ENCODE measurements at places on chromosomes 1 and 21.

DNA sequence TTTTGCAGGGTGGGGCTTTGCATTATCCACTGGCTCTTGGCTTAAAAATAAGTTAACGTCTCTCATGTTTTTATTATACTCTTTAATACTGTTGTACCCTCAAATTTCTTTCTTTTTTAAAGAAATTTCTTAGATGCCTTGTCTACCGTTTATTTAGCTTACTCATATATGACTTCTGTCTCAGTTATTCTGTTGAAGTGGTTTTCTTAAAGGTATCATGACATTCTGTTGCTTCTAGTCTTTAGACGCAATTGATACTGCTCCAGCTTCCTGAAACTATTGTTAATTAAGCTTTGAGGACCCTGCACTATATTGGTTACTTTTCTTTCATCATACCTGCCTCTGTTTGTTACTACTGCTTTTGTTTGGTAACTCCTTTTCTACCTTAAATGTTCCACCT is 11.7 kb downstream of the PKN2 start:
- DNase-seq = no peak

GRCh38 chr21:41742073-41742875 is 24.6 kb downstream of the RIPK4 start:
- no peak for DNase-seq

DNA sequence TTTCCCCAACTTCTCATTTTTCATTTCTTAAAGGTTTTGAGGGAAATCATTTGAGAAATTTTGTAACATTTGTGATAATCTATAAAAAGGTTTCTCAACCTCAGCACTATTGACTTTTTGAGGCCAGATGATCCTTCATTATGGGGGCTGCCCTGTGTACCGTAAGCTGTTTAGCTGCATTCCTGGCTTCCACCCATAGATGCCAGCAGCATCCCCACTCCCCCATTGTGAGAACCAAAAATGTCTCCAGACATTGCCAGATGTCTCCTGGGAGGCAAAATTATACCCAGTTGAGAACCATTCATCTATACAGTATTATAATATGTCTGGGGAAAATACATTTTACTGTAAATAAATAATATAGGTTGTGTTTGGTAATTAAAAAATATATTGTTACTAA is 146.0 kb downstream of the PBX1 start:
- DNase-seq = no peak

GRCh38 chr1:24586970-24587820 is 31.3 kb downstream of the NCMAP start:
- DNase-seq = peak; percentile 5

GRCh38 chr1:226619031-226619430 is 70.5 kb downstream of the STUM start:
- no peak for DNase-seq

- no peak for DNase-seq
Measured at GRCh38 chr1:205270271-205270670, 42.5 kb downstream of the TMCC2 start.

GRCh38 chr1:19844731-19845495 is 29.8 kb upstream of the RNF186 start:
- no peak for DNase-seq

GRCh38 chr1:15469361-15469760 is 6.5 kb upstream of the CELA2B start:
- no peak for DNase-seq

- no peak for DNase-seq
Measured at GRCh38 chr1:188027613-188028012, 1198.9 kb downstream of the PLA2G4A start.

- no peak for DNase-seq
Measured at GRCh38 chr1:56511364-56511763, 68.0 kb downstream of the PLPP3 start.

- no peak for DNase-seq
Measured at GRCh38 chr1:43987159-43987902, 4.1 kb upstream of the CCDC24 start.

DNA sequence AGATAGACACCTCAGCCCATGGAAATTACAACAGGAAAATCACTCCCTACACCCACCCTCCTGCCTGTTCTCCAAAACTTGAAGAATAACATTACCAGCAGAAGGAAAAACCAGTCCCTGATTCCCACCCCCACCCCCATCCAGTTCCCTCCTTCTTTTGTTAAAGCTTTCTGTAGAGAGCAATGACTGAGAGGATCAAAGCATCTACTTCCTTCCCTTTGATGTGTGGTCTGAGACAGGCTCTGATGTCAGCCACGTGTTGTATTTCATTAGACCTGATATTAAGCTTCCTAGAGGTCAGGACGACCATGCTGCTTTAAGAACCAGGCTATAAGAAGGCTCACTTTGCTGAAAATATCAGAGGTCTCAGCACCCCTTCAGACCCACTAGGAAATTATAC is 73.9 kb upstream of the HAO2 start:
- DNase-seq = no peak

DNA sequence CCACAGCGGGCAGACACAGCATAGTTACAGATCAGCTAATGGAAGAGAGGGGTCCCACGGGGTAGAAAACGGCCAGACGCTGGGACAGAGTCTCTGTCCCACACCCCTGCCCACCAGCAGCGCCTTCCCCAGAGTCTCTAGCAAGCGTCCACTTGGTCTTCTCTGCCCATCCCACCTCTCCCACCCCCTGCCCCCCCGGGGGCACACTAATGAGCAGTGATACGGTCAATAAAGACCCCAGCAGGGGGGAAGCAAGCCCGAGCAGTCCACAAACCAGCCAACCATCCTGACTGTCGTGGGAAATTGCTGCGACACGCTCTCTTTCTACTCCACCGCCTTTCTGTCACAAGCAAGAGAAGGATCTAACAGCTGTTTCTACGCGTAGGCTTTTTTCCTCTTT is 374.7 kb downstream of the NPHP4 start:
- DNase-seq = no peak

- DNase-seq = no peak
Measured at GRCh38 chr1:17286646-17287045, 21.4 kb upstream of the PADI4 start.

DNA sequence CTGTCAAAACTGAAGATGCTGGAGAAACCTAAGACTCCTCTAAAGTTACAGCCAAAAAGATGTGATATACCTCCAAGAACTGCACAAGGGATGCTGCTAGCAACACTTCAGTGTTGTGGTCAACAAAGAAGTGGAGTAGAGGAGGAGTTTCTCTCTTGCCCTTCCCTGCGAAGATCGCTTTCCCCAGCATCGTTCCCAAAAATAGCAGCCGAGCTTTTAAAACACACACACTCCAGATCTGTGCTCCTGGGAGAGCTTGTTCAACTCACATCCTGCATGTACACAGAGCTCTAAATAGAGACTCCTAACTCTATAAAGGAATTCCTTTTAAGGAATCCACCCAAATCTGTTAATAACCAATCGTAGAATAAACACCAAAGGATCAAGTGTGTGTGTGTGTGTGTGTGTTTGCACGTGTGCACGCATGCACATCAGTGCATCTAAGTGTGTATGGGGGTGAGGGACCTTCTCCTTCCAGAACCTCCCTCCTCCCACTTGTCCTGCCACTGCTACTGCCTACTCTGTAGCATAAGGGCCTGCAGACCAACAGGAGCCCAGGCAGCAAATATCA is 58.5 kb downstream of the PSMG1 start:
- no peak for DNase-seq

GRCh38 chr21:14757533-14758327 is 211.6 kb upstream of the SAMSN1 start:
- DNase-seq = no peak
